ENCODE measurements at places on chromosomes 12 and 14. TPM values are rescaled to one million over a fixed set of nuclear protein-coding genes. Genes with fewer than 3 reads are reported as not detected.

SERPINA9 gene
- not detected for total RNA-seq

JPH4 gene
- total RNA-seq = not detected

SLC25A21 gene
- total RNA-seq = not detected

VRTN gene
- not detected for total RNA-seq

FITM1 gene
- 1.8 TPM for total RNA-seq

GPHB5 gene
- total RNA-seq = not detected

TMCC3 gene
- 1.4 TPM for total RNA-seq

CCDC63 gene
- not detected for total RNA-seq

ANKRD52 gene
- total RNA-seq = 64.4 TPM

SLC7A7 gene
- 2.7 TPM for total RNA-seq

NANOG gene
- not detected for total RNA-seq

SLC6A12 gene
- total RNA-seq = 4.2 TPM

ENDOU gene
- total RNA-seq = not detected

SLC24A4 gene
- total RNA-seq = 15.3 TPM

SERPINA12 gene
- total RNA-seq = not detected

KRT2 gene
- total RNA-seq = 2.2 TPM

ASCL4 gene
- not detected for total RNA-seq

All from naive thymus-derived CD4-positive, alpha-beta T cell (primary cell).